ENCODE measurements at places on chromosomes 11 and 22. TPM values are rescaled to one million over a fixed set of nuclear protein-coding genes. Genes with fewer than 3 reads are reported as not detected.

Gene KBTBD3
- total RNA-seq = 9.7 TPM

Gene C22orf42
- not detected for total RNA-seq

Gene TIMP3
- total RNA-seq = 410 TPM

Gene CHRM1
- not detected for total RNA-seq

Gene OR51Q1
- not detected for total RNA-seq

Gene GRM5
- total RNA-seq = 3.4 TPM

Gene NOX4
- 46.1 TPM for total RNA-seq

Gene OR2AT4
- total RNA-seq = not detected

Gene SORL1
- 37.2 TPM for total RNA-seq

Gene BTBD18
- total RNA-seq = not detected

Gene AMBRA1
- total RNA-seq = 35.0 TPM

Gene GAL3ST3
- total RNA-seq = not detected

Gene CARD16
- total RNA-seq = 30.6 TPM

Gene MS4A15
- total RNA-seq = not detected

Gene MRPL16
- 25.3 TPM for total RNA-seq

Gene PAX6
- 0.23 TPM for total RNA-seq

Gene USH1C
- not detected for total RNA-seq

Gene MMP1
- not detected for total RNA-seq

Gene PRR33
- not detected for total RNA-seq

Gene DCHS1
- total RNA-seq = 60.8 TPM

Gene C11orf97
- not detected for total RNA-seq

Gene TUB
- total RNA-seq = 12.9 TPM

Gene SLC22A9
- total RNA-seq = not detected

Gene OR10A5
- not detected for total RNA-seq

Gene FKBP2
- total RNA-seq = 50.2 TPM

Gene SYT7
- 1.0 TPM for total RNA-seq

Gene CHRM4
- total RNA-seq = not detected

Gene SESN3
- total RNA-seq = 34.9 TPM

Gene RAB39A
- 2.0 TPM for total RNA-seq

Gene PHF21B
- total RNA-seq = 1.8 TPM

Gene RAB36
- 1.8 TPM for total RNA-seq

Gene RFPL1
- total RNA-seq = not detected

Gene MUC2
- 0.10 TPM for total RNA-seq

Gene MEI1
- 2.0 TPM for total RNA-seq

Gene DBX1
- not detected for total RNA-seq

Gene BIRC3
- total RNA-seq = 19.3 TPM

Gene ANO5
- total RNA-seq = 3.6 TPM

Gene CHADL
- total RNA-seq = 2.7 TPM
